Uterus (tissue), 4 donors: ENCODE measurements at places on chromosomes 7 and 10. TPM values are rescaled to one million over a fixed set of nuclear protein-coding genes. Genes with fewer than 3 reads are reported as not detected.
A peak's percentile ranks its signal among the peaks of the same experiment; 100 is the strongest.

GRCh38 chr10:78545756-78546155 is 512.1 kb downstream of the RPS24 start:
- DNase-seq = no peak
- H3K36me3 ChIP-seq = no peaks in the 10 kb centered on the region
- H3K27me3 ChIP-seq = no peaks in the 10 kb centered on the region
- no peak overlapping the region for H3K4me3 ChIP-seq
- H3K27ac ChIP-seq = no peak overlapping the region

DNA sequence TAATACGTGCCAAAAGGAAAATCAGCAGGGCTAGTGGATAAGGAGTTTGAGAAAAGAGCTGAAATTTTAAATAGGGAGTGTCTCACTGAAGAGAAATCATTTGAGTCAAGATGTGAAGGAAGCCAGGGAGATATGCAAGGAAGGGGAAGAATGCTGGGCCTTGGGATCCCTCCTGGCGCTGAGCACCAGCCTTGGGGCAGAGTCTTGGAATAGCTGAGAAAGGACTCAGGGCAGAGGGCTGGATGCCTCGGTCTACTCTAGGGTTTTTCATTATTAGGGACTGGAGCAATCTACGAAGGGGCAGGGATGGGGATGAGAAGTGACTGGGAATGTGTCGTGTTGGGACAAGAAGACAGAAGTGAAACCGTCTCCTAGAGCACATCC is 484 bp downstream of the ZWINT start:
- H3K27ac ChIP-seq = no peak overlapping the region
- DNase-seq = no peak
- H3K4me3 ChIP-seq = peak overlapping the region; percentile 49
- H3K36me3 ChIP-seq = no peaks in the 10 kb centered on the region
- no peaks in the 10 kb centered on the region for H3K27me3 ChIP-seq
- H3K4me1 ChIP-seq = no peaks in the 10 kb centered on the region

DNA sequence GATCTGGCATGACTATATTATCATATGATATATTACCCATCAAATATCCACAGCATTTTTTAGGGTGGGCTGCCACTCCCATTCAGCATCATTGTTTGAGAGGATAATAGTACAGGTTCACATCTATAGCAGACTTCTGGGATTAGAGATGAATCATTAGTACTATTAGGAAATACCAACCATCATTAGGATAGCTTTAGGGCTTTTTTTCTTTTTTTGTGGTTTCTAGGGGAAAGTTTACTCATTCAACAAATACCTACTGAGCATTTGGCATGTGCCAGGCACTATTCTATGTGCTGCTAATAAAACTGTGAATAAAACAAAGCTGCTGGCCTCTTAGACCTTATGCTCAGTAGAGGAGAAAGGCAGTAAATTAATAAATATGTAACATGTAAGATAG is 40.6 kb downstream of the NHLRC2 start:
- no peak overlapping the region for H3K4me3 ChIP-seq
- H3K36me3 ChIP-seq = no peaks in the 10 kb centered on the region
- no peaks in the 10 kb centered on the region for H3K27me3 ChIP-seq
- no peaks in the 10 kb centered on the region for H3K4me1 ChIP-seq
- no peak for DNase-seq
- no peak overlapping the region for H3K27ac ChIP-seq

- H3K36me3 ChIP-seq = no peaks in the 10 kb centered on the region
- peak overlapping the region; percentile 90 for H3K27ac ChIP-seq
- H3K27me3 ChIP-seq = no peaks in the 10 kb centered on the region
- peaks cover 9% of the 10 kb centered on the region for H3K4me1 ChIP-seq
- no peak for DNase-seq
These were observed 686 bp upstream of the MIOS start for GRCh38 chr7:7565746-7566650.

DNA sequence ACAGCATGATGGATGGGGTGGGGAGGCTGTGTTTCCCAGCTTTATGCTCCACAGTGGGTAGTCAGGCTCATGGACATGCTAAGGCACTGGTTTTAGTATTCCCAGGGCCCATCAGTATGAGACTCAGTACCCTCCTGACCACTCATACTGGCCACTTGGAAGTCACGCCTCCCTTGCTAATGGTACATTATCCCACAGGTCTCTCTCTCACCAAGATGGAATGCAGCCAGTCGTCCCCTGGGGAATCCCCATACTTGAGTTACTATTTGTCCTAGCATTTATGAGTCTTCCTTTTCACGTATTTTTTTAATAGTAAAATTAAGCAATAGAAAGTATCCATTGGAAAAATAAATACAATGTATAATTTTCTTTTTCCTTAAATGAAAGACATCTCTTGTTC is 80.6 kb upstream of the TBX20 start:
- no peak for DNase-seq

GRCh38 chr10:121078036-121078435 is 226.9 kb downstream of the WDR11 start:
- no peak overlapping the region for H3K4me3 ChIP-seq
- no peak for DNase-seq
- H3K27me3 ChIP-seq = no peaks in the 10 kb centered on the region
- H3K4me1 ChIP-seq = no peaks in the 10 kb centered on the region

DNA sequence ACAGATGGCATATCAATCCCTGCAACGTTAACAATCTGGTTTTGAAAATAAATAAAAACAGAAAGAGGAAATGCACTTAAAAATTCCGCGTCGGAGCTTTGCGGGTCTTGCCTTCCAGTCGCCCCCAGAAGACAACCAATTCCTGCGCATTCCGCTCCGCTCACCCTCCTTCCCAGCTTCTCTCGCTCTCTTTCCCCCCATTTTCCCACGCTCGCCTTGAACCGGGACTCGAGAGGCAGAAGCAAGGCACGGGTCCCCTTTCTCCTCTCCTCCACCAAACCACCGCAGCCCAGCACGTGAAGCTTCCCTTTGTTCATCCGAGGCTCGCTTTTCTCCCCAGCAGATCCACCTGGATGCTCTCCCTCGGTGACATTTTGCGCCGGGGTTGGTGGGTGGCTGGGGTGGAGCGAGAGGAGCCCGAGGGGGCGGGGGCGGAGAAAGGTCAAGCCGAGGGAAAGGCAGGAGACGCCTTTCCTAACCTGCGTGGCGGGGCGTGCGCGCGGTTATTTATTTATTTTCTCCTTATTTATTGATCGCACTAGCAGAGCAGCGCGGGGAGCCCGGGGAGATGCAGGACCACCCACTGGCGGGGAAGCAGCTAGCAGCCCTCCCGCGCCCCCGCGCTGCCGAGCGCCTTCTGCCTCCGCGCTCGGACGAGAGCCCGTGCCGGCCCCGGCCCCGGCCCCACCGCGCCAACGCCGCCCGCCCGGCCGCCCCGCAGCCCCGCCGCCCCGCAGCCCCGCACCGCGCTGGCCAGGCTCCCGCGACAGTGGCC is at the start of gene KCND2:
Gene KCND2, plus strand, starts transcription at position 475 of the 775 bp plus-strand sequence.
- H3K27me3 ChIP-seq = no peaks in the 10 kb centered on the region
- H3K4me1 ChIP-seq = no peaks in the 10 kb centered on the region
- peak within 1 kb of the TSS; percentile 71 for H3K27ac ChIP-seq
- H3K36me3 ChIP-seq = no peaks in the 10 kb centered on the region

DNA sequence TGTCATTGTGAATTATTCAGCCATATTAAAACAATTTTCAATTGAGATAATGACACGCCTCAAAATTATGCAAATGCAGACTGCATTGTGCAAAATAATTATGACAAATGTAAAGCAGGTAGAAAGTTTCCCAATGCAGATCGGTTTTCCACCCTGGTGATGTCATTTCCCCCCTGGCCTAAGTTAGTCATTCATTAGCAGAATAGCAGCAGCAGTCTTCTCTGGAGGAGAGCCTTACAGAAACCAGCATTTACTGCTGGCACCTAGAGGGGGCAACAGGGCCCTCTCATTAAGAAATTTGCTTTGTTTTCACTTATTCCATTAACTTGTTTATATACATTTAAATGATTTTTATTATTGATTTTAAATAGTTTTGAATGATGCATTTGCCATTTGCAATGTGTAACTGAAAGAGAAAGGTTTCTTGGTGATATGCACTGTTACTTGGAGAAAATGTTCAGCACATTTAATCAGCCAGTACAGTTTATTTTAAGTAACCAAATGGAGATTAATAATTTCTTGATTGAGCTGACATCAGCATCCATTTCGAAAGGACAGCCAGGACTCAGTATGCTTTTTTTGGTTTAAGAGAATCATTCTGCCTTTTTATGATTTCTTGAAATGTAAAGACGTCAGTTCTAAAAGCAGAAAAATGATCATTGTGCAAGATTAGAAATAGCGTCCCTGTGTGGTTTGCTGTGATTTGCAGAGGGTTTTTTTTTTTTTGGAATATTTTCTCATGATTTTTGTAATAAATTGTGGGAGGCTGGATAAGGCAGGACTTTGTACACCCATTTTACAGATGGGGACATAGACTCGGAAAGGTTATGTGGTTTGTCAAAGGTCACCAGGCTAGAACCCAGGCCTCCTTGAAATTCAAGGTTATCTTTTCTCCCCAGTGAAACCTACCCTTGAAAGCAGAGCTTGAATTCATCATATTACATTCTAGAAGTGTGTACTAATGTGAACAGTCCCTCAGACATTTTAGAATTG is 3.5 kb downstream of the ARID5B start:
- H3K27ac ChIP-seq = peak overlapping the region; percentile 98
- H3K4me1 ChIP-seq = no peaks in the 10 kb centered on the region
- no peaks in the 10 kb centered on the region for H3K36me3 ChIP-seq
- H3K27me3 ChIP-seq = no peaks in the 10 kb centered on the region

DNA sequence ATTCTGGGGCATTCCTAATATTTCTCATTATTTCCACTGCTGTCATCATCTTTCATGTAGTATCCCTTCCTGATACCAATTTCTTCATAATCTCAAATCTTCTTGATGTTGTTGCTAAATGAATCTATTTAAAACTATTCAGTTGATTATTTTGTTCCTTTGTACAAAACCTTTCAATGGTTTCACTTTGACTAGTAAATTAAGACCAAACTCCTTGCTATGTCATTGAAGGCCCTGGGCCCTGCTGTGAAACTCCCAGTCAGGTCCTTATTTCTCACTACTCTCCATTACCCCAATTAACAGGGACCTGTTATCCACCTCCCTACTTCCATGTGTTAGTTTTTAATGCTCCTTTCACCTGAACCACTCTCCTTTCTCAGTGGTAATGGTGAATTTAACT is 97.0 kb downstream of the CTTNBP2 start:
- no peak overlapping the region for H3K4me3 ChIP-seq
- H3K4me1 ChIP-seq = no peaks in the 10 kb centered on the region
- H3K27ac ChIP-seq = no peak overlapping the region
- no peak for DNase-seq
- H3K36me3 ChIP-seq = no peaks in the 10 kb centered on the region

The MMD2 gene
- total RNA-seq = not detected

The TMEM72 gene
- not detected for total RNA-seq

The MINDY4 gene
- total RNA-seq = 15.0 TPM

The CNNM1 gene
- total RNA-seq = 1.5 TPM

The MRC1 gene
- 51.8 TPM for total RNA-seq

The MEOX2 gene
- 0.51 TPM for total RNA-seq

The CH25H gene
- total RNA-seq = not detected
